ENCODE measurements at places on chromosomes 3 and 15. TPM values are rescaled to one million over a fixed set of nuclear protein-coding genes. Genes with fewer than 3 reads are reported as not detected.

- no peak for DNase-seq
Observed at GRCh38 chr3:74988095-74988494, 373.6 kb upstream of the CNTN3 start.

DNA sequence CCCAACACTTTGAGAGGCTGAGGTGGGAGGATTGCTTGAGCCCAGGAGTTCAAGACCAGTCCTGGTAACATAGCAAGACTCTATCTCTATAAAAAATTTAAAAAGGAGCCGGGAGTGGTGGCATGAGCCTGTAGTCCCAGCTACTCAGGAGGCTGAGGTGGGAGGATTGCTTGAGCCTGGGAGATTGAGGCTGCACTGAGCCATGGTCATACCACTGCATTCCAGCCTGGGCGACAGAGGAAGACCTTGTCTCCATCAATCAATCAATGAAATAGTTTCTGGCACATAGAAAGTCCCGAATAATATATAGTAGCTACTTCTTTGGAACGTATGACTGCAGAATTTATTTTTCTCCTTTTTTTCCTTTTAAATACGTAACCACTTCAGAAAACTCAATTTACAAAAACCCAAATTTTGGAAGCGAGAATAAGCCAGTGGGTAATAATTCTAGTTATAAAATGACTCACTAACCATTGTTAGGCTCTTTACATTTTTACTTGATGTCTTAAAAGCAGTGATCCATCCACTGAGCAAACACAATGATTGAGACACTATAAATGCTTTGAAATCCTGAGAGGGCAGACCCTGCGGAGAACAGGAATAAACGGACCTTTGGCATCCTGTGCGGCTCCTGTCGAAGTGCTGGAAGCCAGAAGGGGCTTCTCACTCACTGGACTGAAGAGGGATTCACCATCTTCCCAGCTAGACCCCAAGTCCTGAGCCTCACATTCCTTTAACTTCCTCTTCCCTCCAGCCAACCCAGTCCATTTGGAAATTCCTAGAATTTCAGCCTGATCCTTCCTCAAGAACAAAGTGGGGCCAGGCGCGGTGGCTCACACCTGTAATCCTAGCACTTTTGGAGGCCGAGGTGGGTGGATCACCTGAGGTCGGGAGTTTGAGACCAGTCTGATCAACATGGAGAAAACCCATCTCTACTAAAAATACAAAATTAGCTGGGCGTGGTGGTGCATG is 68.4 kb upstream of the MFGE8 start:
- no peak for DNase-seq

- no peak for DNase-seq
Observed at GRCh38 chr15:92394309-92395097, 822 bp downstream of the ST8SIA2 start.

Gene ACTC1
- not detected for total RNA-seq

GRCh38 chr3:36229496-36229895 is 150.8 kb upstream of the STAC start:
- no peak for DNase-seq

Gene PRSS50
- total RNA-seq = not detected

GRCh38 chr15:36961956-36962355 is 138.4 kb downstream of the MEIS2 start:
- DNase-seq = no peak

Gene SERPINI2
- not detected for total RNA-seq

- DNase-seq = no peak
Observed at GRCh38 chr15:40921949-40922607, 7.1 kb upstream of the DLL4 start.

DNA sequence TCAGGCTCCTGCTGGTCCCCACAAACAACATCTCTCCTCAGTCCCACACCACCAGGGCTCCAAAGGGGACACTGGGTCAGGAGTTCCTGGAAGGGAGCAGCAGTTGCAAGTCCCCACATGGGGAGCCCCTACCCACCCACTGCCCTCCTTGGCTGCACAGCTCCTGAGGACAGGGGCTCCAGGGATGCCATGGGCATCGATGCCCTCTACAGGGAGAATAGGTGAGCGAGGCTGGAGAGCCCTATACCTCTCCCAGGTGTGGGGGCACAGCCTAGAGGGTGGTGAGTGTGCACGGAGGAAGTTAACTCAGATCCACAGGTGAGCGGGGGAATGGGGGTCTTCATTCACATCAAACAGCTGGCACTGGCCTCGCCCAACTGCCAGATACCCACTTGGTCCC is 141.2 kb upstream of the LINGO1 start:
- DNase-seq = no peak

Gene DLL4
- 0.10 TPM for total RNA-seq

GRCh38 chr3:55574671-55575070 is 87.6 kb upstream of the WNT5A start:
- no peak for DNase-seq

DNA sequence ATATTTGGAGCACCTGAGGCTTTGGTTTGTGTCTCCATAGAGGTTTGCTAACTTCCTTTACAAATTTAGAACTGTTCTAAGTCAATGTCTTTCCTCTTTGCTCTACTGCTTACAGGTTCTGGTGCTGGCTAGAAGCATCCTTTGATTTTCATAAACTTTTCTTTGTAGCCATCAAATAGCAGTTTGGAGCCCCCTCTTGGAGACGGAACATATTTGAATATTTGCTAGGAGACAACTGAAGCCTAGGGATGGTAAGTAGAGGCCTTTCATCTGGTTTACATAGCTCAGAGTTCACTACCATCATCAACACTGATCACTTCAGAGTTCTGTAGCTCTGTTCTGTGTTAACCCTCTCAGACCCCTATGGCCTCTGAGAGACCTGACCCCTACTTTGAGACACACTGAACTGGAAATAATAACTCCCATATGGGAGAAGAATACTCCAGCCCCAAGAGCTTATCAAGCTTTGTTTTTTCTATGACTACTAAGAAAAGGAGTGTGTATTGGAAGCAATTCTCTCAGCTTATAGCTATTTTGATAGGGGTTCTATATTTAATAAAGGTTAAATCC is 420.4 kb downstream of the EPHA3 start:
- no peak for DNase-seq

DNA sequence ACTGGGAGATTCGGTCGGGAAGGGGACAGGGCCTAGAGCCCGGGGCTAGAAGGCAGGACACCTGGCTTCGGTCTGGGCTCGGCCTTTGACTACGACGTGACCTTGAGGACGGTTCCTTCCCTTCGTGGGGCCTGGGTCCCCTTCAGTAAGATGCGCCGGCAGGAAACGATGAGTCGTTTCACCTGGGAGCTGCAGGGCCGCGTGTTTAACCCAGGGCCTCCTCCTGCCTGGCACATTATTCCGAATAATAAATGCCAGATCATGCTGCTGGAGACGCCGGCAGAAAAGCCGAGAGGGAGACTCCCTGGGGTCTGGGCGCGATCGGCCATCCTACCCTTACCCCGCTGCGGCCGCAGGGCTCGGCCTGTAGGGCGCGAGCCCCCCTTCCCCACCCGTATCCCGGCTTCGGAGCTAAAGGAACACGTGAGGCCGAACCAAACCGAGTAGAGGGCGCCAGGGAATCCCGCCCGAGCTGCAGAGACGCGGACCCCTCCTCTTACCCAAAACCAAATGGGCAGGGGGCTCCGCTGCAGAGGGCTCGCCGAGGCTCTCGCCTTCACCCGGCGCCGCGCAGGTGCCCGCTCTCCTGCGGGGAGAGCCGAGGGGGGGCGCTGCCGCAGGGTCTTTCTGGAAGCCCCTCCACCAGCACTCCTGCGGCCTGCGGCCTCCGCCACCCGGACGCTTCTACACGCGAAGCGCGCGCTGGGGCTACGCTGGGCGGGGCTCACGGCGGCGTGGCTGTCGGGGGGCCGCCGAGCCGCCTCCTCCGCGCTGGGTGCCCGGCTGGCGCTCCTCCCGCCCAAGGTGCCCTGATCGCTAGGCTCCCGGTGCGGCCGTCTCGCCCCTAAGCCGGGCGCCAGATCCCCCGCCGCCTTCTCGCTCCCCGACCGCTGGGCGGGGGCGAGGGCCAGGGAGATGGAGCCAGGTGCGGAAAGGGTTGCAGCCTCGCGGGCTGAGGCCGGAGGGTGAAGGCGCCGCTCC is at the start of gene BDH1:
Gene BDH1 (minus strand): TSS at position 688 of the 981 bp plus-strand sequence. CDS start 9,525 bp downstream, outside the sequence.
- peak; percentile 41 for DNase-seq

Gene PLS1
- total RNA-seq = 7.3 TPM

Gene COLQ
- 1.4 TPM for total RNA-seq

Gene SPSB4
- not detected for total RNA-seq

Gene TMC3
- total RNA-seq = not detected

- DNase-seq = no peak
Observed at GRCh38 chr3:96294143-96294542, 520.3 kb upstream of the EPHA6 start.

Gene HTR3E
- not detected for total RNA-seq

Gene SHC4
- 0.49 TPM for total RNA-seq

Gene LRRIQ4
- not detected for total RNA-seq

DNA sequence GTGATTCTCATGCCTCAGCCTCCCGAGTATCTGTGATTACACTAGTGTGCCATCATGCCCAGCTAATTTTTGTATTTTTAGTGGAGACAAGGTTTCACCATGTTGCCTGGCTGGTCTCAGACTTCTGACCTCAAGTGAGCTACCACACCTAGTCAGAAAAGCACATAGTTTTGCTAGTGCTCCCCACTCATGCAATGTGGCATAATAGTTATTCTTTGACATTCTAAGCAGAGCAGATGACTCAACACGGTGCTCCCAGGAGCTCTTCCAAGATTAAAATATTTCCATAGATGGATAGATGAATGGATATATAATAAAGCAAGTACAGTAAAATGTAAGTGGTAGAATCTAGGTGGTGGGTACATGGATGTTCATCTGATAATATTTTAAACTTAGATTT is 53.1 kb upstream of the GK5 start:
- peak; percentile 57 for DNase-seq

- no peak for DNase-seq
Observed at GRCh38 chr3:109902549-109902948, 565.2 kb upstream of the DPPA4 start.

- no peak for DNase-seq
Observed at GRCh38 chr3:119779731-119780383, 2.0 kb upstream of the NR1I2 start.

GRCh38 chr3:9945358-9945757 is 6.8 kb downstream of the PRRT3 start:
- DNase-seq = no peak

- DNase-seq = no peak
Observed at GRCh38 chr3:27127195-27127594, 242.0 kb downstream of the NEK10 start.

Gene COL8A1
- 112 TPM for total RNA-seq

DNA sequence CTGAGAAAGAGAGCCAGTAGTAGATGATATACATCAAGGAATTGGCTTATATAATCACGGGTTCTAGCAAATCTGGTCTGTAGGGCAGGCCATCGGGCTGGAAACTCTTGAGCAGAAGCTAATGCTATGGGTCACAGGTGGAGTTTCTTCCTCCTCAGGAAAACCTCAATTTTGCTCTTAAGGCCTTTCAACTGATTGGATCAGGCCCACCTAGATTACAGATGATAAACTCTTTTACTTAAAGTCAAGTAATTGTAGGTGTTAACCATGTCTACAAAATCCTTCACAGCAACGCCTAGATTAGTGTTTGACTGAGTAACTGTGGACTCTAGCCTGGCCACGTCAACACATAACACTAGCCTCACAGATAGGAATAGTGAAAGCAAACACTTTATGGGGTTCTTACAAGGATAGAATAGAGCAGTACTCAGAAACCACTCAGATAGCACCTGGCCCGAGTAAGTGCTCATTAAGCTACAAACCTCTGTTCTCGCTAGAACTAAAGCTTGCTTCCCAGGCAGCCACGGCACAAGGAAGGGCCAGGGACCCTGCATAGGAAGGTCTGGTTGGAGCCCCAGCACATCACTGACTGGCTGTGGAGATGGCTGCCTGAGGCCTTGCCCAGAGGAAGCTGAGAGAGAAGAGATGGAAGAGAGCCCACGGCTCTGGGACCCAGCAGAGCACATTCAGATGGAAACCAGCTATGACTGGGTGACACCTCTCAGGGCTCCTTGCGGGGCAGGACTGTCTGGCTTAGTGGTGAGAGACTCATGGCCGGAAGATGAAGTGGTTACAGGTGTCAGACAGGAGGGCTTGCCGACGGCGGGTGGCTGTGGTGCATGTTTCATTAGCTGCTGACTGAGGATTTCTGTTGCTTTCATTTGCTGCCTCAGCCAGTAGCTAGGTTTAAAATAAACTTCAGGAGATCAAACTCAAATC is 202.5 kb upstream of the TLE3 start:
- DNase-seq = no peak

Gene RPP14
- 19.0 TPM for total RNA-seq

- DNase-seq = no peak
Observed at GRCh38 chr3:4270720-4271119, 32.4 kb upstream of the SETMAR start.

DNA sequence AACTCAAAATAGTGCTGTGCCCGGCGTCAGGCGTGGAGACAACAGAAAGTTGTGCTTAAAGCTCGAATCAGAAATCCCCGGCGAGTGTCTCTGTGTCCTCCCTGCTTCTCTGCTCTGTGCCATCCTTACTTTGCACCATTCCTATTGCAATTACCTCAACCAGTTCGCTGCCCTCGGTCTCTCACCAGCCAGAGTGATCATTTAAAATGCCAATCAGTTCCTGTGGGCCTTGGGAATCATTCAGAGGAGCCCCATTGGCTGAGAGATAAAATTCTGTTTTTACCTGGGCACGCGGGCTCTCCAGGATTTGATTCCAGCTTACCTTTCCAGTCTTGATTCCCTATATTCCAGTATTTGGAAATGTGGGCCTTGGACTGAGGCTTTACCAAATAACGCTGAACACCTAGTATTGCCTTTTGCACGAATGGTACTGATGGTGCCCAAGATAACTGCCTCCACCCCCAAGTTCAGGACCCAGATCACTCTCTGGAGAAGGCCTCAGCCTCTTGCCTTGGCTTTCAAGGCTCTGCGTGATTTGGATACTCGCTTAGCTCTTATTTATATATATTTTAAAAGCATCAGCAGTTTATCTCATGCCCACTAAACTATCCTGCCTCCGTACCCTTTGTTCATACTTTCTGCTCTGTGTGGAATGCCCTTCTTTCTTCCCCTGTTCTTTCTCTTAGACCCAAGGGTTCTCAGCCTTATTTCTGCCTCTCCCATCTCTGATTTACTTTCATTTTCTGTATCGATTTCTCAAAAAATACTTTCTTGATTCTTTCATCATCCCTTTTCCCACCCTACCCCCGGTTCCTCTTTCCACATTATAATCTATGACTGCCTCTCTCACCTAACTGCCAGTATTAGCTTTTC is 863 bp downstream of the PSMA4 start:
- DNase-seq = peak; percentile 1

DNA sequence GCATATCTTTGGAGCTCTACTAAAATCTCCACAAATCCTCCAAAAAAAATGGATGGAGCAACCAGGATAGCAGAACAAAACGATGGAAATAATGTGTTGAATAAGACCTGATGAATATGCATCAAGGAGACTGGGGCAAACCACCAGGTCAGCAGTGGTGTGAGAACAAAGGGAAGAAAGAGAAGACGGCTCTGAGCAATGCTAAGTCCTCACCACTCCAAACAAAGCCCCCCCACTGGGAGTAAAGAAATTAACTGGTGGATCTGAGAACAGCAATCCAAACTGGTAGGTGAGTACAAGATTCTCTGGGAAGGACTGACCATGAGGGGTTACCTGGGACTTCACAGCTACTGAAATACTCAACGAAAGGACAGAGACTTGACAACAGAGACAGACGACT is 977.3 kb downstream of the TBL1XR1 start:
- no peak for DNase-seq
